ENCODE measurements at places on chromosomes 16 and 17. TPM values are rescaled to one million over a fixed set of nuclear protein-coding genes. Genes with fewer than 3 reads are reported as not detected.

RHBDF1 gene
- total RNA-seq, result 49.9 TPM

APOBR gene
- total RNA-seq, result not detected

SLC16A11 gene
- not detected for total RNA-seq

PYDC1 gene
- total RNA-seq, result not detected

TNFRSF13B gene
- not detected for total RNA-seq

RSAD1 gene
- total RNA-seq, result 27.3 TPM

SNX20 gene
- not detected for total RNA-seq

HSD11B2 gene
- total RNA-seq, result 0.59 TPM

ASIC2 gene
- total RNA-seq, result not detected

SLC38A8 gene
- not detected for total RNA-seq

ITGA2B gene
- total RNA-seq, result under 0.01 TPM

ALOX12B gene
- total RNA-seq, result not detected

CLEC18A gene
- 0.32 TPM for total RNA-seq

TMEM235 gene
- not detected for total RNA-seq

CTNS gene
- total RNA-seq, result 19.0 TPM

C17orf100 gene
- total RNA-seq, result 0.59 TPM

SP2 gene
- total RNA-seq, result 1.4 TPM

Measured in smooth muscle cell of the umbilical artery (primary cell).